ENCODE measurements at places on chromosomes 12 and 14.

- DNase-seq, result no peak
These were observed 449.4 kb upstream of the PRICKLE1 start for GRCh38 chr12:43038991-43039390.

DNA sequence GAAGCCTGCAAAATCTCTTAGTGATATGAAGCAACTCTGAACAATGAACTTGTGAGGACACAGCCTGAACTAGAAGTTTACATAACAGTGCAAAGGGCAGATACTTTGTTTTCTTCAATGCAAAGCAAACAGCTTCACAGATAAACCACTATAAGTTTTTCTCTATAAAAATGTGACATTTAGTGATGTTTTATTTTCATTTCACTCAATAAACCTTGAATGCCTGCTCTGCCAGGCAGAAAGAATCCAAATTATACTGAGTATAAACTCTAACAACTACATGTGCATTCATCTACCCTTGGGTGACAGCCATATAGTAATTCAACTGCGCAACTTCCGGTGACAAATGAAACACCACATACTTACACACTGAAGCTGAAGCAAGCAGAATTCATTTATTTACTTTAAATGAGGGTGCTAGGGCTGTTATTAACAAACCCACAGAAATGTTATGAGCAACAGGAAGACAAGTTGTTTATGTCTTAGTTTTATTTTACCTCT, 10.3 kb downstream of the DCP1B start:
- DNase-seq, result no peak

DNA sequence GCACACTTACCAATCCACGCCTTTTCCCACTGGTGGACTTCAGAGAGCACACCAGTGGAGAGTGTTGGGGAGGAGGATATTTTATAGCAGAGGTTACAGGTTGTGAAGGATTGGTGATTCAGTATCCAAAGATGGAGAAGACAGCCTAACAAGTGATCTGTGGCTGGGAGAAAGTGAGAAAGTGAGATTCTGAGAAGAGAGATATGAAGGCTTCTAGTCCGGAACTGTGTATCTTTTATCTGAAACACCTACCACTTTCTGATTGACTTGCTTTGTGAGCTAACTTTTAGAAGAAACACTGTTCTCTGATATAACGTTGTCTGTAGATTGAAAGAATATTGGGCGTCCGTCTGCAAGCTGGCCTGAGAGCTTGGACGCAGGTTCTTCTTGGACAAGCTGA, 24.0 kb downstream of the DYNC1H1 start:
- DNase-seq, result no peak

DNA sequence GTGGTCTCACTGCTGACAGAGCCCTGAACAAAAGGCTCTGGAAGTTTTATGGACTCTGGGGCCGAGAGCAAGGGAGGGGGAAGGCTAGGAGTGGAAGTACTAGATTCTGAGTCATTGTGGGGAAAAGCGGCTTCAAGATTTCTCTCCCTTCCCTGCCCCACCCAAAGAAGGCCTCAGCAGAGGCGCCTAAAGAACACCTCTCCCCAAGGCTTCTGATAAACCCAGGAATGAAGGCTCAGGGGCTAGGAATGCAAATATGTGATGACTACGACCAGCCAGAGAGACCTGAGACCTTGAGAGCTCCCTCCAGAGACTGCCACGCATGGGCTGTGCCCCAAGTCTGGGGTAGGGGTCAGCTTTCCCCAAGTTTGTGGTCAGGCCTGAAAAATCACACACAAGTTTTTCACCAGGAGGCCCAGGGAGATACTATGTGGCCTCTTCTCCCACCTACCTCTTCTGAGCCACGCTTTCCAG, 130.7 kb upstream of the HIF1A start:
- DNase-seq, result peak; percentile 65

GRCh38 chr14:34252227-34252626, 209.8 kb downstream of the SPTSSA start:
- no peak for DNase-seq

Measured in suppressor macrophage (primary cell).